CD4-positive, alpha-beta memory T cell (primary cell): ENCODE measurements at places on chromosomes 1 and 21. TPM values are rescaled to one million over a fixed set of nuclear protein-coding genes. Genes with fewer than 3 reads are reported as not detected.
A peak's percentile ranks its signal among the peaks of the same experiment; 100 is the strongest.

The APCS gene
- polyA plus RNA-seq, result not detected

The CLDN8 gene
- polyA plus RNA-seq, result not detected

- no peak overlapping the region for H3K27ac ChIP-seq
- H3K4me3 ChIP-seq, result no peak overlapping the region
- H3K27me3 ChIP-seq, result no peaks in the 10 kb centered on the region
- H3K36me3 ChIP-seq, result no peaks in the 10 kb centered on the region
Observed at GRCh38 chr21:45818276-45818903, 163.2 kb upstream of the COL6A1 start.

DNA sequence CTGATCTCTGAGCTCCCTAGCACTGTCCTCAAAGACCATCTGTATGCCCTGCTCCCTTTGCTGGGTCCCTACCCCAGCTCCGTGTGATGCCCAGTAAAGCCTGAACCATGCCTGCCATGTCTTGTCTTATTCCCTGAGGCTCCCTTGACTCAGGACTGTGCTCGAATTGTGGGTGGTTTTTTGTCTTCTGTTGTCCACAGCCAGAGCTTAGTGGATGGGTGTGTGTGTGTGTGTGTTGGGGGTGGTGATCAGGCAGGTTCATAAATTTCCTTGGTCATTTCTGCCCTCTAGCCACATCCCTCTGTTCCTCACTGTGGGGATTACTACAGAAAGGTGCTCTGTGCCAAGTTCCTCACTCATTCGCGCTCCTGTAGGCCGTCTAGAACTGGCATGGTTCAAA, 5.7 kb downstream of the GSTM5 start:
- no peaks in the 10 kb centered on the region for H3K4me1 ChIP-seq
- no peak overlapping the region for H3K27ac ChIP-seq
- DNase-seq, result no peak
- no peaks in the 10 kb centered on the region for H3K27me3 ChIP-seq

GRCh38 chr1:228810878-228811711, 75.8 kb downstream of the RHOU start:
- DNase-seq, result peak; percentile 24
- no peaks in the 10 kb centered on the region for H3K36me3 ChIP-seq
- H3K4me3 ChIP-seq, result no peak overlapping the region
- H3K27me3 ChIP-seq, result no peaks in the 10 kb centered on the region
- no peak overlapping the region for H3K27ac ChIP-seq

DNA sequence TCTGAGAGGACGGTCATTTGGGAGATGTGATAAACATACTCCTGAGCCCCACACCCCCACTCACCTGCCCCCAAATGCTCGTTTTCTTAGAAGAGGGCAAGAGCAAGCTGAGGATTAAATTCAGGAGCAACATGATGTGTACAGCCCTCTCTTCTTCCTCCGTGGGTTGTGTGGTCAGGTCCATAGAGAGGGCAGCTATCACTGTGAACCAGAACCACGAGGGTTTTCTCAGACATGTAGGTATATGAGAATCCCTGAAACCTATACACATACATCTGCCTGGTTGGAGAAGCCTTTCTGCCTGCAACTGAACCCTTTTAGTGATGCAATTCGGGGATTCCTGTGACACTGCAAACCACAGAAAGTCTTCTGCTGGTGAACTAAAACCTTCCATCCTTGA, 38.9 kb downstream of the PGM1 start:
- peaks cover 24% of the 10 kb centered on the region for H3K36me3 ChIP-seq
- no peak for DNase-seq
- no peak overlapping the region for H3K4me3 ChIP-seq
- H3K27ac ChIP-seq, result no peak overlapping the region
- H3K4me1 ChIP-seq, result no peaks in the 10 kb centered on the region

DNA sequence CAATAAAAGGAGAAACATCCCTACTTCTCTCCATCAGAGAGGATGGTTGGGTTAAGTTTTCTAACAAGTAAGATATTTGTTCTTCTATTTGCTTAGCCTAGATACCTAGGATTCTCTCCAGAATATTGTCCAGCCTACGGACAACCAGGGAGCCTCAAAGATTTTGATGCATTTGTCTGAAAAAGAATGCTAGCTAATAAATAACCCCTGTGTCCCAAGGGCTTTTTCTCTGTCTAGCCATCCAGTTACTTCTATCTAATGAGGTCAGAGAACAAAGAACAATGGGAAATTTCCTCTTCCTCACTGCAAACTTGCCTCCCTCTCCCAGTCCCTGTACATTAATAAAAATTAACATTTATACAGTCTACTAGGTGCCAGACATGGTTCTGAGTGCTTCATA, 810 bp downstream of the RGS5 start:
- H3K27ac ChIP-seq, result no peak overlapping the region
- no peak for DNase-seq
- no peaks in the 10 kb centered on the region for H3K4me1 ChIP-seq
- H3K27me3 ChIP-seq, result no peaks in the 10 kb centered on the region

- H3K4me1 ChIP-seq, result no peaks in the 10 kb centered on the region
- H3K27ac ChIP-seq, result no peak overlapping the region
- H3K4me3 ChIP-seq, result no peak overlapping the region
- no peak for DNase-seq
- H3K27me3 ChIP-seq, result no peaks in the 10 kb centered on the region
Observed at GRCh38 chr1:125086611-125087010, 3901.8 kb downstream of the SRGAP2C start.

- H3K27me3 ChIP-seq, result no peaks in the 10 kb centered on the region
- no peaks in the 10 kb centered on the region for H3K36me3 ChIP-seq
- no peak overlapping the region for H3K4me3 ChIP-seq
- H3K4me1 ChIP-seq, result no peaks in the 10 kb centered on the region
- DNase-seq, result no peak
Observed at GRCh38 chr1:193339401-193339800, 153.0 kb upstream of the B3GALT2 start.

GRCh38 chr21:17848228-17848627, 29.1 kb upstream of the C21orf91 start:
- no peaks in the 10 kb centered on the region for H3K27me3 ChIP-seq
- no peak overlapping the region for H3K27ac ChIP-seq
- H3K36me3 ChIP-seq, result no peaks in the 10 kb centered on the region
- DNase-seq, result no peak
- H3K4me3 ChIP-seq, result no peak overlapping the region

- H3K27ac ChIP-seq, result no peak overlapping the region
- H3K27me3 ChIP-seq, result no peaks in the 10 kb centered on the region
- no peaks in the 10 kb centered on the region for H3K36me3 ChIP-seq
- no peaks in the 10 kb centered on the region for H3K4me1 ChIP-seq
Observed at GRCh38 chr1:19533626-19534025, 48.3 kb upstream of the CAPZB start.
